ENCODE measurements at places on chromosomes 11 and 22.
A peak's percentile ranks its signal among the peaks of the same experiment; 100 is the strongest.

GRCh38 chr22:17191163-17191784 is 28.0 kb downstream of the ADA2 start:
- no peak for DNase-seq

- DNase-seq = no peak
These were observed 58.3 kb downstream of the CYTH4 start for GRCh38 chr22:37340331-37341262.

DNA sequence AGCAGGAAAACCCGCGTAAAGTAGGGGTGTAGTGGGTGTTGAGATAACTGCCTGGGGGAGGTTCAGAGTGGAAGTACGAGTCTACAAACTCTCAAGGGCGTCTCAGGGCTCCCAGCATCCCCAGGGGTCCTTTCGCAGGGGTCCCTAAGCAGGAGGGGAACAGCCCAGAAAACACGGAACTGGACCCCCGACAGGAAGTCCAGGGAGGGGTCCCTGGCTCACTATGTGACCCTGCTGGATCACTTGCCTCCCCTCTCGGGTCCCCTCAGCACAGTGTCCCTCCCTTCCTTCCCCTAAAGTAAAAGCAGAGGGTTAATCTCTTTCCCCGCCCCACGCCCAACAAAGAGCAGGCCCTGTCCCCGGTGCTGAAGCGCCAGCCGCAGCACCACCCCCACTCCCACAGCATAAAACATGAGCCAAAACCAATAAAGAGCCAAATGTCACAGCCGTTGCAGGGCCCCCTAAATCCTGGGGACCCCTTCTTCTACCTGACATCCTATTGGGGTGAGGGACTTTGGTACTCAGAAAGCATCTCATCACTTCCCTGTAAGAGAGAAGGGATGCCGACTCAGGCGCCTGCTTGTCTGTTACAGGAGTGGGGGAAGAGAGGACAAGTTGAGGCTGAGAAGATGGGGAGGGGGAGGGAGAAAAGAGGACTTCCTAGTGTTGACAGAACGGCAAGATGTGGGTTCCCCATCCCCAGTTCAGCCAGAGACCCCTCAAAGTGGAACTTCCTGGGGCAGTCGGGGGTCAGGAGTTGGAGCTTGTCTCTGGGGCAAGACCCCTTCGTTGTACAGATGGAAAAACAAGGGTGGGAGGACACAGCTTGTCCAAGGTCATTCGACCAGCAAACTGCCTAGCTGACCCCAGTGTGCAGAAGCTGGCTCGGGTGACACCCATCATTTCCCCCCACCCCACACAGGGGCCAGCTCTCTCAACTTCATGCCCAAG is 1.4 kb upstream of the NEFH start:
- DNase-seq = peak; percentile 39

- DNase-seq = no peak
These were observed 79.9 kb upstream of the BARX2 start for GRCh38 chr11:129295746-129296145.

GRCh38 chr11:103920933-103921332 is 115.5 kb upstream of the DDI1 start:
- DNase-seq = no peak

GRCh38 chr22:50569896-50570535 is 7.3 kb upstream of the SYCE3 start:
- no peak for DNase-seq

DNA sequence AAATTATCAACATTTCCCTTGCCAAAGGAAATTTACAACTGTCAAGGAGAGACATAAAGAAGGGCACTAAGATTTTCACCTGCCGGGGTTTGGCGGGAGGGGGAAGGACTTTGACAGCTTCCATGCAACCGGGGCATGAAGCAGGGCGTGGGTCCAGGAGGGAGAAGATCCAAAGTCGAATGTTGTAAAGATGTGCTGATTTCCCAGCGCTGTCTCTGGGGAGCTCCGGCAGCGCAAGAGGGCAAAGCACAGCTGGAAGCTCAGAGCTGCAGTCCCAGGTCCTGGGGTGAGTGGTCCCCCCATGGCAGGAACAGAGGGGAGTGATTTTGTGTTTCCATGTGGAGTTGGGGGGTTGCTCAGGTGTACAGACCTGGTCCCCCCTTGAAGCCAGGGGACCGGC is at the start of gene MS4A10:
TSS of gene MS4A10 (plus strand) at position 198 of the 400 bp plus-strand sequence. CDS start 5,003 bp downstream, outside the sequence.
- DNase-seq = no peak

- DNase-seq = no peak
These were observed 52.3 kb upstream of the SOX6 start for GRCh38 chr11:16408619-16409018.

- no peak for DNase-seq
These were observed 364.5 kb downstream of the NTM start for GRCh38 chr11:131734871-131735270.

DNA sequence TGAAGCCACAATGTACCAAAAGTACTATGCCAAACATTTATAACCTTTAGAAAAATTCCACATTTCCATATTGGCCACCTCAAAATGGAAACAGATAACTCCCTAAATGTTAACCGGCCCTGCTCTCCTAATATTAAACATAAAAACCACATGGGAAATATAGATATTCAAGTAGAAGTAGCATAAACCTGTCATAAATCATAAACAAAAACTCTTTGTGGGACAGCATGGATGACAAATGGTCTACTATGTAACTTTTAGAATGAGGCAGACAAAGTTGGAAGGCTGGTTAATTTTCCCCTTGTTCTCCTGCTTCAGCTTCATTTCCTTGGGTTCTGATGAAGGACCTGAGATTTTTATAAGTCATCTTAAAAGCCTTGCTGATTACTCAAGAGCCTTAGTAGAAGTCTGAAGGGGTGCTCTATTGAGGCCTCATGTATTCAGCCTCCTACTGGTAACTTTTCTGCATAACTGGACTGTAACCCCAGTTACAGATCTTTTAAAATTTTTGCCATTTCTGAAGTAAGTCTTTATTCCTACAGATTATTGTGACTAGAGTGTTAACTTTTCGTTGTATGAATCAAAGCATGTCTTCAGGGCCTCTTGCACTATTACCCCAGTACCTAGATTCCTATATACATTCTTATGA is 116.4 kb downstream of the STIM1 start:
- DNase-seq = no peak

GRCh38 chr22:43135565-43135964 is 7.6 kb downstream of the MCAT start:
- DNase-seq = no peak

GRCh38 chr22:39463931-39464390 is 7.1 kb downstream of the MGAT3 start:
- DNase-seq = no peak

GRCh38 chr22:42203609-42204008 is 66.8 kb downstream of the TCF20 start:
- DNase-seq = no peak

GRCh38 chr11:46374815-46375214 is 6.7 kb upstream of the MDK start:
- DNase-seq = no peak

- no peak for DNase-seq
These were observed 79.7 kb downstream of the KIRREL3 start for GRCh38 chr11:126920833-126921232.
